ENCODE measurements at places on chromosomes 5 and 9.

DNA sequence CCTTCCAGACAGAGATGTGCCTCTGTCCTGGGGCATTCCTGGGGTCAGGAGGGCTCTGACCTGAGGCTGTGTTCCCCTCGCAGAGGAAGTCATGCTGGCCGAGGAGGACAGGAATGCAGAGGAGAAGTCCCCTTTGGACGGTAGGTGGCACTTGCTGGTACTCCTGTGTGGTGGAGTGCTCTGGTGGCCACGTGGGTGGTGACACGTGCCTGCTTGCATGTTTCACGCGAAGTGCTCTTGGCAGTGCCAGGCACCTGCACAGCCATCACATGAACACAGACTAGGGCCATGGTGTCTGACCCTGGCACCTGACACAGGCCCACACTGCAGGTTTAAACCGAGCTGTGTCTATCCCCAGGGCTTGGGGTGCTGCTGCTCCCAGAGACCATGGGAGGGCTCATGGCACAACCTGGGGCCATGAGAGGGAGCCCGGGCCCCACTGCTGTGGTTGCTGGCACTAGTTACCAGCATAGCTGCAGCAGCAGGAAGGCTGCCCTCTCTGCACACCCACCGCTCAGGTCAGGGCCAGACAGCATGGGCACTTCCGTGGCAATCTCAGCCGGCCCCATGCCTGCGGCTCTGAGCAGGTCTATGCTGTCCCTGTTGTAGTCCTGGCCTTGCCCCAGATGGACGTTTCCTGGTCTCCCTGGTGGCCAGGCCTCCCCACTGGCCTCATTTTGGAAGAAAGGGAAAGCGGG, 79.3 kb downstream of the CACNA1B start:
- no peak for DNase-seq

DNA sequence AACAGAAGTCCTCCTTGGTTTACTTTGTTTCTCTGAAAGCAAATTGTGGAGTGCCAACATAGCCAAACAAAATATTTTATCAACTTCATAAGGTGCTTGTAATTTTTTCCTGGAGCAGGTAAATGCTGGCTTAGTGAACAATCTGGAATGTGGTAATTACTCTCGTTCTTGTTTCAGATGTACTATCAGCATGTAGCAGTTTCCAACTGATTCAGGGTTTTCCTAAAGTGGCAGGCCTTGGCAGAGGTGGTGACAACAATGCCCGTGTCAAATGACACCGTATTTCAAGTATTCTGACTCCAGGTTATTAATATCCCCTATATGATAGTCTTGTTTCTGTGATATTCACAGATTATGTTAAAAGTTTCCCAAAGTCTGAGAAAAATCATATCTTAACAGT, 1.2 kb downstream of the C9orf72 start:
- no peak for DNase-seq

GRCh38 chr9:87386490-87387025, 111.1 kb upstream of the DAPK1 start:
- no peak for DNase-seq

GRCh38 chr9:135794057-135794335, 92.0 kb downstream of the KCNT1 start:
- no peak for DNase-seq

DNA sequence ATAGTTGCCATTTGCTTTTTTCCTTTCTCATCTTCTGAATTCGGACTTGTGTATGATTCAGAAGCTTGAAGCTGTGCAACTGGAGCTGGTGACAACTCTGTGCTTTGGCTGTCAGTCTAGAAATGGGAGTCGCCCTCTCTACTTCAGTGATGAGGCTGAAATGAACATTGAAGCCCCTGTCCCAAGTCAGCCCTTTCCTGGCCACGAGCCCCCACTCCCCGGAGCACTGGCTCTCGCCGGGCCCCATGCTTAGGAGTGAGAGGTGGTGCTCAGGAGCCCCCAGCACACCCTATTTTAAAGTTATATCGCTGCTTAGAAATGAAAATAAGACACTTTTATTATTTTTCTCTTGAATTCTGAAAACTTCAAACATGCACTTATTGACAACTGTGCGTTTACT, 66.0 kb downstream of the PSMB7 start:
- DNase-seq = no peak

DNA sequence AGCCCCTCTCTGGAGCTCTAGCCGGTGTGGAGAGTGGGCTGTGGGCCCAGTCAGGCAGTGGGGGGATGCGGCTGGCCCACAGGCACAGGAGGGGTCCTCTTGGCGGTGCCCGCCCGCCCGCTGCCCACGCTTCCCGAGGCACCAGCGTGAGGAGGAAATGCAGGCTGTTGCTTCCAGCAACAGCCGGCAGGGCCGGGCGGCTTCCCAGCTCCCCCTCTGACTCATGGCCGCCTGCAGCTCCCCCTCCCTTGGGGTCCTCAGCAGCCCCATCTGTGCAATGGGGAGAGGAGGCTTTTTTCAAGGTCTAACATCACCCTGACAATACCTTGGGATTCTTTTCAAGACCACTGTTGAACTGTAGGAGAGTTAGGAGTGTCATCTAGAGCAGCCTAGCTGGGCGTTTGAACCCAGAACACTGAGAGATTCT, 10.4 kb downstream of the CXXC5 start:
- DNase-seq = no peak

GRCh38 chr9:109498195-109499092, at the start of gene PTPN3:
TSS of gene PTPN3 (minus strand) at chr9:109498307. CDS start at chr9:109463434, 34,873 bp downstream.
- DNase-seq = no peak

DNA sequence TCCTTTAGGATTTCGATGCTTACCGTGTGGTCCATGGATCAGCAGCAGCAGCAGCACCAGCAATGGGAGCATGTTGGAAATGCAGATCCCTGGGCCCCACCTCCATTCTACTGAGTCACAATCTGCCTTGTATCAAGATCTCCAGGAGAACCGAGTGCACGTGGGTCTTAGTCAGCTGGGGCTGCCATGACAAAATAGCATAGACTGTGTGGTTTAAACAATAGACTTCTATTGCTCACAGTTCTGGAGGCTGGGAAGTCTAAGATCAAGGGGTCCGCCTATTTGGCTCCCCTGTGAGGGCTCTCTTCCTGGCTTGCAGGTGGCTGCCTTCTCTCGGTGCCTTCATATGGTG, 1.3 kb upstream of the PROP1 start:
- DNase-seq = no peak

- peak; percentile 66 for DNase-seq
Observed at GRCh38 chr5:171957591-171958251, 48.7 kb downstream of the FBXW11 start.

DNA sequence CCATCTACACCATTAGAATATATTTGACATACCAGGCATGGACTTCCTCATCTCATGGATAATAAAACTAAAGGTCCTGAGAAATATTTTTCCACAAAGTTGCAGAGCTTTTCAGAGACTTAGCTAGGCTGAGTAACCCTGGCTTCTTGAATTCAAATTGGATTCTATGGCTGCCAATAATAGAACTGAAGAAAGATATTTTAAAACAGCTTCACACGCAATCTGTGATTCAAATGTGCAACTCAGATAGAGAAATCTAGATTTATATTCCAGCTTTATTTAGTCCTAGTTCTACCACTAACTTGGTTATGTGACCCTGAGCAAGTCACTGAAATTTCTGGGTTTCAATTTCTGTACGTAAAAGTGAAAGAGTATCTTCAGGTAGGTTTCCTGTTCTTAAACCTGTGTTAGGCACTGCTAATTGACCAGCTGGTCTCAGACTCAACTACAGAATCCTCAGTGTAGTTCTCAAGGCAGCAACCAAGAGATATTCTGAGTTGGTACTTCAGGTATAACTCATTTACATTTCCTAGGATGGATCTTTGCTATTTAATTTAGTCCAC, 235.3 kb downstream of the GABRB2 start:
- DNase-seq = no peak

DNA sequence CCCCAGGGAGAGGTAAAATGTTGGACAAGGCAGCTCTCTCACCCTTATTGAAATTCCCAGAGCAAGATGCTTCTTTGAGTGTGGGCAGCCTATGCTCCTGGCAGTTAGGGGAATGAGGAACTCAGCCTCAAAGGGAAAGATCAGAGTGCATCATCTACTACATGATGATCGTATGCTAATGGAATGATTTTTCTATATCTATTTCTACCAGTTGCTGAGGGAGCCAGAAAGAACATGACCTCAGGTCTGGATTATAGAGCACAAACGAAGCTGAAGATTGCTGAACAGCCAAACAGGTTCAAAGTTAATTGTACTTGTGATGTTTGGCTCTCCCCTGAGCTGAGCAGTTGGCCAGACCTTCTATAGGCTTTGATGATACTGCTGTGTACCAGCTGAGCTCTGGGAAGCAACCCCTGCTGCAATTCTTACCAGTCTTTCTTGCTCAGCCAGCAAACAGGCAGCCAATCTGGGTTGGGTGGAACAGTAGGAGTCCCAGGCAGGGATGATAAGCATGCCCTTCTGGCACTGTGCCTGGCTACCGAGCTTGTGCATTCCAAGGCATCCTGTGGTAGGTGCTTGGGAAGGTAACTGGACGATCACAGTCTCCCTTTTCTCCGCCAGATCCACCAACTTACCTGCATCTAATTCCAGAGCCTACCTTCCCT, 10.3 kb upstream of the FBXL7 start:
- no peak for DNase-seq

- no peak for DNase-seq
Observed at GRCh38 chr9:14027116-14027800, 286.7 kb downstream of the NFIB start.

GRCh38 chr5:131997026-131997726, 14.3 kb downstream of the ACSL6 start:
- DNase-seq = no peak

DNA sequence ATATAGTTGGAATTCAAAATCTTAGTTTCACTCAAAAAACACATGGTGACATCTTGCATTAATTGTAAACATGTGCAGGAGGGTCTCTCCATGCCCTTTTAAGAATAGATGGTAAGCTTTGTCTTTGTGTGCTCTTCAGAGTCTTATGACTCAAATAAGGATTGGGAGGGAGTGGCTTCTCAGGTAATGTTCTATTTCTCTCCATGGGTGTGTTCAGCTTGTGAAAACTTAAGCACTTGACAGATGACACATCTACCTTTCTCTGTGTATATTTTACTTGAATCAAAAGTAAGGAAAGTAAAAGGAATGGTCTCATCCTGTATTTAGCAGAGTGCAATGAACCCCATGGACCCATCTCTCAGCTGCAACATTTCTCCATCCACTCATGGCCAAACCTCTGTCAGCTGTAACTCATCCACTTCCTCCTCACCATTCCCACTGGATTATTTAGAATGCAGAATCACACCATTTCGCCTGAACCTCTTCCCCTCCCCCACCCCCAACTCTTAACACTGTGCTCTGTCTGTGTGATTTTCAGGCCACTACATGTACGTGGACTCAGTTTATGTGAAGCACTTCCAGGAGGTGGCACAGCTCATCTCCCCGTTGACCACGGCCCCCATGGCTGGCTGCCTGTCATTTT, 82.1 kb downstream of the MAMDC2 start:
- no peak for DNase-seq

DNA sequence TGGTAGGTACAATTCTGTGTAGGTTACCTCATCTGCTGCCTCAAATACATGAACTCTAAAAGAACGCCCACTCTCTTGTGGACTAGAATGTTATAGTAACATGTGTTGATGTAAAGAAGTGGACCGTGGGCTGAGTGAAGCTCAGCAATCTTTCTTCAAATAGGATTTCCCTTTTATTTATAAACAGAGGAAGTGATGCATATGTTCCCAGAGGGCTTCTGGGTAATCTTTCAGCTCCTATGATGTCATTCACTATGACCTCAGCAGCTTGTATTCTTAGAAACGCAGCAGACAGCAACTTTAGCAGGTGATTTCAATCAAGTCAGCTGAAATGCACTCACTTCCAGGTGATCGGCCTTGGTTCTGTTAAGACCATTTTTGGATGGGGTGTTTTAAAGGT, 14.4 kb downstream of the F2RL2 start:
- no peak for DNase-seq

DNA sequence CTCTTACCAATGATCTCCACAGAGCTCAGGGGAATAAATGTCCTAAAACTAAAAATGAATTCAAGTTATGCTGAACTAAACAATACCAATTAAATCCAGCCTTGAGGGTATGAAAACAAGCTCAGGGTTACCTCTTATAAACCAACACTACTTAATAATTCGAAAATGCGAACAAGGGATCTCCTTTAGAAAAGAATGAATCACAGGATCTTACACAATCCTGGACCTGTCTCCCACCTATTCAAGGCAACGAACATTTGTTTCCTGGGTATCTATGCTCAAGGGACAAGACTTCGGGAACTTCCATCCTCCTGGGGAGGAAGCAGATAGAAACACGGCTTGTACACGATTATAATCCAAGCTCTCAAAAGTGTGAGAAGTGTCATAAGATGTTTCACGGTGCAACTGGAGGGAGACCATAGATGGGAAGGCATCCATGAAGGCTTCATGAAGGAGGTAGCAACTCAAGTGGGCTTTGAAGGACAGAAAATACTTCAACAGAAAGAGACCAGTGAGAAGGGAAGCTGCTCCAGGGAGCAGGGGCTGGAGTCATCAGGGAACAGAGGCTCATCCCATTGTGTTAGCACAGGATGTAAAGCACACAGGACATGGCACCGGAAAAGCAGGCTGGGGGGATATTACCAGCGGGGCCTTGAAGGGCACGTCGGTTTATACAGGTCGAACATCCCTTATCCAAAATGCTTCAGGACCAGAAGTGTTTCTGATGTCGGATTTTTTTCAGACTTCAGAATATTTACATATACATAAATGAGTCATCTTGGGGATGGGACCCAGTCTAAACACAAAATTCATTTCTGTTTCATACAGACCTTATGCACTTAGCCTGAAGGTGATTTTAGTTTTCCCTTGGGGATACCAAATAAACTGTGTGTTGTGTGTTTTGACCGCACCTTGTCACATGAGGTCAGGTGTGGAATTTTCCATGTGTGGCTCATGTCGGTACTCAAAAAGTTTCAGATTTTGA, 87.4 kb downstream of the TLE1 start:
- no peak for DNase-seq

GRCh38 chr9:106560540-106560939, 302.4 kb upstream of the ZNF462 start:
- no peak for DNase-seq

DNA sequence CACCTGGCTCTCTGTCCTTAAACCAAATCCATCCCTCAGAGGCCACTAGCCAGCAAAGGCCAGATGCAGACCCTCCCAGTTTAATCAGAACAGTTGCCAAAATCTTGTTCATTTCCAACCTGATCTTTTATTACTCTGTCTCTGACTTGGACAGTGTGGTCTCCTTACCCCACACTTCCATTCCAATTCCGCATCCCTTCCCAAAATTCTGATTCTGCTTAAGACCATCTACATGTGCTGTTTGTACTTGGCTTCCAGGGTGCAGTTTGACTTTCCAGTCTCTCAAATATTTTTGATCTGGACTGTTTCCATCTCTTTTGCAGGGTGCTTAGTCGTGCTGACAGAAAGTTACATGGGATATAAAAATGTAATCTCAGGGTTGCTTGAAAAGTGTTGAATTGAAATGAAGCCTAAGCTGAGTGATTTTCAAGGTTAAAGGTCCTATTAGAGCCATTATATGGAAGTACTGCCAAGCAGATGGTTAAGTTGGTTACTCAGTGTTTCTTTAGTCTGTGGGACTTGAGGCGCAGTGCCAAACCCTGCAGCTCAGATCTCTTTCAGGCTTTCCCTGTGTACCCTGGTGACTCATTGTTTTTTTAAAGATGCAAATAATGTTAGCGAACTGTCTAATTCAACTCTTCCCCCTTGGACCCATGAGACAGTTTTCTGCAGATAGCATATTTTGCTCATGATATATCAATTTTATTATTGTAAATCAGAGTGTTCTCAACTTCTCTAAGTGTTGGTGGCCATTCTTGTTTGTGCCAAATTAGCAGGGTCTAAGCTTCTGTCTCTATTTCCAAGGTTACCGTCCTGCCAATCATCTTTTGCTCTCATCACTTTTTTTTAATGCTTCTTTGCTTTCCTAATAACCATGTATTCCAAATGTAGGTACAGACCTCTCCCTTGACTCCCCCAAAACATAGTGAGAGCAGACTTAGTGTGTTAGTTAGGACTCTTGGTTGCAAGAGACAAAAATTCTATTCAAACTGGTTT, 18.2 kb upstream of the DCP2 start:
- DNase-seq = no peak

Measured in stimulated activated CD4-positive, alpha-beta T cell treated with anti-CD3 and anti-CD28 coated beads, Interleukin-4, amount 100 ng/mL, for 48 hours (primary cell).